Adrenal gland (tissue), 19 donors: ENCODE measurements at places on chromosomes 5 and 9. TPM values are rescaled to one million over a fixed set of nuclear protein-coding genes. Genes with fewer than 3 reads are reported as not detected.

GRCh38 chr9:136193891-136194279 is 11.0 kb downstream of the LHX3 start:
- DNase-seq = no peak

DNA sequence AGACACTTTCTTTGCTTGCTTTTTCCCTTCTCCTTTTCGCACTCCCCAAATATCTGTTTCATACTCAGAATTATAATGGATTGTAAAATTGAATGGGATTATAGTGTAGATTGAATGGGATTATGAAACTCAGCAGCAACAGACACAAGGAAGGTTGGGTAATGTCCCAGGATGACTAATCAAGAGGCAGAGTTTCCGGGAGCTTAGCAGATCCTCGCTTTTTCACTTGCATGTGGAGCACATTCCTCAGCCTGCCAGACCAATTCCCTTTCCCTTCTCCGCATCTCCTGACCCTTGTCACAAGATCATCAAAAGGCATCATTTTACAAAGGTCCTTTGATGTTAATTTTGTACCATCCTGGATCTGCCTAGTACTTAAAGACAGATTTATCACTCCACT is 55.1 kb upstream of the SLC1A1 start:
- DNase-seq = no peak

GRCh38 chr5:29262339-29263123 is 1931.0 kb upstream of the CDH6 start:
- no peak for DNase-seq

GRCh38 chr9:20670395-20670794 is 13.7 kb upstream of the FOCAD start:
- DNase-seq = no peak

GPX3 gene
- 398 TPM for total RNA-seq

- no peak for DNase-seq
Observed at GRCh38 chr9:108196332-108197007, 659.3 kb downstream of the ACTL7B start.

DNA sequence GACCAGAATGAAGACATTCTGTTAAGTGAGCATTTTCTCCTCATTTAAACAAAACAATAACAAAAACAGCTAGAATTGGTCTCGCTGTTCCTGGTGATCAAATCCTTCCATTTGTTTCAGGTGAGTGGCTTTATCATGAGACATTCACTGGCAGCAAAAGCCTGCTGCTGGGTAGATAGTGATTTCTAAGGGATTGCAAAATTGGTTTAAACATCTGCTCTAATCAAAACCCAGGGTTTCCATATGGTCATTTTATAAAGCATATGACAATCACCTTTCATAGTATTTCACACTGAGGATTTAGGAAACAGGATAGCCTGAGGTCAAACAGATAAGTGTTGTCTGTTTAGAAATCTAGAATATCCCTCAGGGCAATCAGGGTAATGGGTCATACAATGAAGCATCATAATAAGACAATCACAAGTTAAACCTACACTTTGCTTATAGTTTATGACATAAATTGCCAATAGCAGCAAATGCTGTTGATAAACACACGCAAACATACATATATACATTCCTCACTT is 769.6 kb upstream of the C9orf72 start:
- DNase-seq = no peak

- no peak for DNase-seq
Observed at GRCh38 chr9:124724415-124725067, 46.6 kb downstream of the NR6A1 start.
